HT1080 (cell line): ENCODE measurements at places on chromosomes 6 and 20.

DNA sequence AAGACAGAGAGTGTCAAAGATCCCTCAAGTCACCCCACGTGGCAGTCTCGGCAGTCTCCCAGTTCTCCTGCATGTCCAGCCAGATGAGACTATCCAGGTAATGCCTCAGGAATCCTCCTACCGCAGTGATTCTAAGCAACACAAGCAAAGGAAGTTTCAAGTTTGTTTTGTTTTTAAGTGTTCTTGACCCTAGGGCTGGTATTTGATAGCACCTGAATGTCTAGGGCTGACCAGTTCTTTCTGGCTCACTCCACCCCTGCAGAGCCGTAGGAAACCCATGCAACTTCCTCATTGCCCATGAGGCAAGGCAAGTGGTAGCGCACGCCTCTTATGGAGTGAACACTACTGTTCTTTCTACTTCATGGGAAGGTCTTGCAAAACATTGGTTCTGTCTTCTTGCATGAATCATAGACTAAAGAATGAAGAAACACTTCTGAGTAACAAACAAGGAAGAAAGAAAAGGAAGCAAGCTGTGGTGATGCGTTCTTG is 24.8 kb upstream of the FOXQ1 start:
- peak; percentile 95 for DNase-seq

DNA sequence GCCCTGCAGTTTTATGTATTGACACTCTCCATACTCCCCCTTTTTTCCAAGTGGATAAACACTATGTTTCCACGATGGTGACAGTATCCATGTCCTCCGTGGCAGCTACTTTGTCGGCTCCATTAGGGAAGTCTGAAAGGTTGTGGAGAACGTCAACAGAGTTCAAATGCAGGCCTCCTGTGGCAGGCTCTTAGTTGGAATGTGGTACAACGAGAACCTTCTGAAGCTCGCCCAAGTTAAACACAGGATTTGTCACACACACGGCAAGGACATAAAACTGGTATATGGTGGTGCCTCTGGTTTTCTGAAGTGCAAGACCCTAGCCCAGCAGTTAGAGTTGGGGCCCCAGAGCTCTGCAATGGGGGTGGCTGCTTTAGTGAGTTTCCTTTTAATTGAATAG is 187.0 kb upstream of the TAB2 start:
- DNase-seq, result no peak

- DNase-seq, result no peak
These were observed 336.6 kb downstream of the QKI start for GRCh38 chr6:163751032-163751525.

DNA sequence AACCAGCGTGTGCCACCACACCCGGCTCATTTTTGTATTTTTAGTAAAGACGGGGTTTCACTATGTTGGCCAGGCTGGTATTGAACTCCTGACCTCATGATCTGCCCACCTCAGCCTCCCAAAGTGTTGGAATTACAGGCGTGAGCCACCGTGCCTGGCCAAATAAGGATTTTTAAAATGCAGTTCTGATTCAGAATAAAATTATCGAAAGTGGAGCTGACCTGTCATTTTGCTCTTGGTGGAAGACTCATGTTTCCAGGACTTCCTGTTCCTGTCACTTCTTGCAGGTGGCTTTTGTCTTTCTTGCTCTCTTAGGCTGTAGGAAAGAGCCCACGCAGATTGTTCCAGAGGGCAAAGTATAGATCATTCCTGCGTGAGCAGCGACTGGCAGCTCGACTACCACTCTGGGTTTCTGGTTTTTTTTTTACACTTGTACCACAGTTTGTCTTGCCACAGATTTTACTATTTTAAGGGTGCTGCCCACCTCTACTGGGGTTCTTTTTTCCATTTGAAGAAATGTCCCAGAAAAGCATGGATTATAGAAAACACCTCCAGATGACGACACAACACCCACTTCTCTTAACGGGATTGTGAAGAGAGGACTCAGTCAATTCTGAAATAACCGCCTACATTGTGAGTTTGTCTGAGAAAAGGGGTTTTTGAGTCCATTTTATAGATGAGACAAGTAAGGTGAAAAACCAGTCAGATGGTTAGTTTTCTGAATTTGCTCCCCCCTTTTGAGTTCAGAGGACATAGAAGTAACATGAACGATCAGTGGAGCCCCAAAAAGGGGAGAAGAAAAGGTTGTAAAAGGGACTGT is 7.5 kb downstream of the JARID2 start:
- DNase-seq, result no peak

GRCh38 chr6:35170166-35170565 is 29.0 kb upstream of the TCP11 start:
- peak; percentile 48 for DNase-seq

- peak; percentile 80 for DNase-seq
These were observed 197.9 kb downstream of the TRIM27 start for GRCh38 chr6:28725890-28726348.

DNA sequence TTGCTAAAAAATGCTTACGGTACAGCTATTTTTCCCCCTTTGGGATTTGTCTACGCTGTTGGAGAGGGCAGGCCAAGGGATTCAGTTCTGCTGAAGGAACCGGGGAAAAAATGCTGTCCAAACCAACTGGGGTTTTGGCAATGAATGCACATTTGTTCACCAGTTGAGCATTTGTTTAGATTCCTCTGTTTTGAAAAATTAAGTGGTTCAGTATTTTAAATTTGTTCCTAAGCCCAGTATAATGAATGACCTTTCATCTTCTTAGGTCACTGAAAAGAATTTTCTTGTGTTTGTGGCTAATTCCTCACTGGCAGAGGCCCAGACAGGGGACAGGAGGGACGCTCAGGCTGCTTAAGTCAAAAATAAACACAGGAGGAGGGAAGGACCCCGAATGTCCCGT is 10.8 kb upstream of the EYA2 start:
- DNase-seq, result no peak

DNA sequence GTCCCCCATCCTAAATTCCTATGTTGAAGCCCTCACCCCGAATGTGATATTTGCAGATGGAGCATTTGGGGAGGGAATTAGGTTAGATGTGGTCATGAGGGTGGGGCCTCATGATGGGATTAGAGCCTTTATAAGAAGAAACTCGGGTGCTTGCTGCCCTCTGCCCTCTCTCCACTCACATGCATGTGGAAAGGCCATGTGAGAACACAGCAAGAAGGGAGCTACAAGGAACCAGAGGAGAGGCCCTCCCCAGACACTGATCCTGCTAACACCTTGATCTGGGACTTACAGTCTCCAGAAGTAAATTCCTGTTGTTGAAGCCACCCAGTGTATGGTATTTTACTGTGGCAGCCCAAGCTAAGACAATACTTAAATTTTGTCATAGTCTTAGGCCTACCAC is 69.6 kb upstream of the TULP1 start:
- DNase-seq, result no peak

DNA sequence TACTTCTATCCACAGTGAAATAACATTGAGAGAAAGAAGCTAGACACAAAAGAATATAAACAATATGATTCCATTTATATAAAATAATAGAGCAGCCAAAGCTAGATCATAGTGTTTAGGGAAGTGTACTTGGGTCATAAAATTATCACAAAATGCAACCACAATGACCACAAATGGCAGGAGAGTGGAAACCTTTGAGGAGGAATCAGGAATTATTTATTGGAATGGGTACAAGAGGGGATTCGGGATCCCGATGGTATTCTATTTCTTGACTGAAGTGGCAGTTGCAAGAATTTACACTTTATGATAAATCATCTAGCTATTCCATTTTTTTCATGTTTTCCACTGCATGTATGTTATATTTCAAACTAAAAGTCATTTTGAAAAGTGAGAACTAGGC is 76.1 kb downstream of the IPCEF1 start:
- no peak for DNase-seq
